ENCODE measurements at places on chromosomes 1 and 21.

DNA sequence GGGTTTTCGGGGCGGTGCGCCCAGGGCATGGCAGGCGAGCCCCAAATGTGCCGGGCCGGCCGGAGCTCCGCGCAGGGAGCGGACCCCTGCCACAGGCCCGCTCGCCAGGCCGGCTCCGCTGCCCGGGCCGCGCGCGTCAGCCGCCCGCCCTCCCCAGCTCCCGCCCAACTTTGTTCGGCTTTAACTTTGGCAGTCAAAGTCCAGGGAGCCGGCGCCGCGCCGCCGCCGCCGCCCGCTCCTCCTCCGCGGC lies 488 bp downstream of the SLC35D1 start:
- no peak for DNase-seq

- no peak for DNase-seq
These were observed 62.8 kb upstream of the KIF26B start for GRCh38 chr1:245091818-245092637.

- DNase-seq: peak; percentile 90
These were observed at the start of gene TMEM50A for GRCh38 chr1:25338188-25338981. TSS of gene TMEM50A (plus strand) at chr1:25338334. CDS start at chr1:25340487, 2,153 bp downstream.

- DNase-seq: no peak
These were observed 46.3 kb downstream of the SKI start for GRCh38 chr1:2274231-2274928.

DNA sequence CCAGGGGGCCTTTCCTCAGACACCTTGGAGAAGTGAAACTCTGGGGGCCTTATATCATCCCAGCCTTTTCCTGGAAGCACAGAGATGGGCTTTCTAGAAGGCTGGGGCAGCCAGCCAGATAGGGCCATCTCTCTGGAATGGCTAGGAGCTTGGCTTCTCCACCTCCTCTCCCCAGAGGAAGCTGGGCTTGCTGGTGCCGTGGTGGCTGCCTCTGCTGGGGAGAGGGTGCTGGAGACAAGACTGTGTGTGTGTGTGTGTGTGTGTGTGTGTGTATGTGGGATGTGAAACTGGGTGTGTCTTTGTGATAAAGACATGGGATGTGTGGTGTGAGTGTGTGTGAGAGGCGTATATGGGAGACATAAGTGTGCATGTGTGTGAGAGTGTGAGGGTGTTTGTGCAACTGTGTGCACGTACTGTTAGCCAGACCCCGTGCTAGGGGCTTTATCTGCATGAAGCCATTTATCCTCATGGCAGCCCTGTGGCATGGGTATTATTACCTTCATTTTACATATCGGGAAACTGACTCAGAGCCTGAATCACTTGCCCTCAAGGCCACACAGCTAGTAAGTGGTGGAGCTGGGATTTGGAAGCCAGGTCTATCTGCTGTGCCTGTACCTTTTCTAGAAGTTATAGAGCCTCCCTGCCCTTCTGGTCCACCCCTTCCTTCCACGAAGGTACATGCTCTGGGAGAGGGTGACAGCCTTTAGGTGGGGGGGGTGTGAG lies 44.2 kb downstream of the PTPRU start:
- DNase-seq: no peak

DNA sequence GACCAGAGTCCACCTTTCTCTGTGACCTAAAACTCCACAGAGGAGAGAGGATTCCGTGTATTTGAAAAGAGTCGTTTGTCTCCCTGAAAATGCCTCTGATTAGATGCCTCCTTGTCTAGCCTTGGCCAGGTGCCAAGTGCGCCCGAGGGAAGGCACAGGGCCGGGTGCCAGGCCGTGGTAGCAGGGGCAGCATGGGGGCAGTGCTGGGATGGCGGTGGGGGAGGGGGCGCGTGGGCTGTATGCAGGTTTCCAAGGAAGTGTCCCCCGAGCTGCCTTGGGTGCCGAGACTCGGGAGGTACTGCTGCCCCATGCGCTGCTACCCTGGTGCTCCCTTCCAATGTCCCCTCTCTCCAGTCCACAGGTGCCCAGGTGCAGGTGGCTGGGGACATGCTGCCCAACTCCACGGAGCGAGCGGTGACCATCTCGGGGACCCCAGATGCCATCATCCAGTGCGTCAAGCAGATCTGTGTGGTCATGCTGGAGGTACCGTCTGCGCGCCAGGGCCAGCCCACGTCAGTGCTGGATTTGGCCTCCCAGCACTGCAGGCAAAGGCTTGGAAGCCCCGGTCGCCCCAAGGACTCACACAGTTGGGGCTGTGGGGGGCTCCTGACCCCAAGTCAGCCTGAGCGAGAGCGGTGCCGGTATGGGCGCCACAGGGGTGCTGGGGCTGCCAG lies 70.9 kb upstream of the COL6A1 start:
- no peak for DNase-seq

- no peak for DNase-seq
These were observed 87.0 kb upstream of the BTG3 start for GRCh38 chr21:17699524-17700189.

DNA sequence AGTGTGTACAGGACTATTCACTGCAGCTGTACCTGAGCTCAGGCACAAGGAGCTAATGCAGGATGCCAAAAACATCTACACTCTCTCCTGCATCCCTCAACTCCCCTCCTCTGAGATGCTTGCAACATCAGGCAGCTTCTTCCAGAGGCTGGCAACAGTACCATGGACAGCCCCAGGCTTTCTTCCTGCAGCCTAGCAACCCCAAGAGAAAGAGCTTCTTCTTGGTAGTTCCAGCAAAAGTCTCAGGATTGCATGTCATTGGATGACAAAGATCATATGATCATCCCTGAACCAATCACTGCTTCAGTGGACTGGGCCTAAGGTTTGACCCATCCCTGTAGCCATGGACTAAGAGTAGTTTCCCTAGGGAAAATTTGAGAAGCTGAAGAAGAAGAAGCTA lies 46.7 kb downstream of the CAMK2N1 start:
- no peak for DNase-seq

- no peak for DNase-seq
These were observed 122.1 kb downstream of the EDEM3 start for GRCh38 chr1:184632415-184633175.

DNA sequence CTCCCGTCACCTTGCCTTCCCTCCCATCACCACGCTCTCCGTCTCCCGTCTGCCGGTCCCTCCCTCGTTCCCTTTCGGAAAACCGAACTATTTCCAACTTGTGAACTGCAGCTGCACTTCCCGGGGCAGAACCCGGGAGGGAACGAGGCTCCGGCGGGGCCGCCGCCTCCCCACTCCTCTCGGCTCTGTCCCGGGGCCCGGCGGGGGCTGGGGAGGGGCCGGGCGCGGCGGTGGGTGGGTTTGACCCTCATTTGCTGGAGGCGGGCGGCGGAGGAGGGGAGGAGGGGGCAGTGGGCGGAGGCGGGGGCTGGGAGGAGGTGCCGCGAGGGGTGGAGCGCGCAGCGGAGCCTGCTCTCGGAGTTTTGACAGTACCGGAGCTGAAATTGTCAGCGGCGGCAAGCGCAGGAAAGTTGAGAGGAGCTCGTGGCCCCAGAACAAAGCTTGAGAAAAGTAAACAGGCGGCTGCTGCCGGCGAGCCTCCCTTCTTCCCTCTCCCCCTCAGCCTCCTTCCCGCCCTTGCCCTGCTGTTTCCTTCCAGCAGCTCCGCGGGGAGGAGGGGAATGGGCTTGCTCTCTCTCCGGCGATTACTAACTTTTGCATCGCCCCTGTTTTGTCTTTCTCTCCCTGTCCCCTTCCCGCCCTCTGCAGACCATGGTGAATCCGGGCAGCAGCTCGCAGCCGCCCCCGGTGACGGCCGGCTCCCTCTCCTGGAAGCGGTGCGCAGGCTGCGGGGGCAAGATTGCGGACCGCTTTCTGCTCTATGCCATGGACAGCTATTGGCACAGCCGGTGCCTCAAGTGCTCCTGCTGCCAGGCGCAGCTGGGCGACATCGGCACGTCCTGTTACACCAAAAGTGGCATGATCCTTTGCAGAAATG lies 2.9 kb downstream of the LMO4 start:
- peak; percentile 82 for DNase-seq

DNA sequence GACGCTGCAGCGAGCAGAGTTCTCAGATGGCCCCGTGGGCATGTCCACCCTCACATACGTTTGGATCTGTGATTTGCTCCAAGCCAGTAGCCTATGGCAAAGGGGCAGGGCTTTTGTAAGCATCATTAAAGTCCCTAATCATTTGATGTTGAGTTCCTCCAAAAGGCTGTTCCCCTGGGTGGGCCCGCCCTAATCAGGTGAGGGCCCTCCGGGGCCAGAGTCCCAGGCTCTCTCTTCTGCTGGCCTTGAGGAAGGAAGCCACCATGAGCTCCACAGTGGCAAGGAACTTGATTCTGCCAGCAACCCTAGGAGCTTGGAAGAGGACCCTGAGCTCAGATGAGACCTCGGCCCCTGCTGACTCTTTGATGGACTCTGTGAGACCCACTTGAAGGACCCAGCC lies 25.4 kb upstream of the AJAP1 start:
- DNase-seq: no peak

DNA sequence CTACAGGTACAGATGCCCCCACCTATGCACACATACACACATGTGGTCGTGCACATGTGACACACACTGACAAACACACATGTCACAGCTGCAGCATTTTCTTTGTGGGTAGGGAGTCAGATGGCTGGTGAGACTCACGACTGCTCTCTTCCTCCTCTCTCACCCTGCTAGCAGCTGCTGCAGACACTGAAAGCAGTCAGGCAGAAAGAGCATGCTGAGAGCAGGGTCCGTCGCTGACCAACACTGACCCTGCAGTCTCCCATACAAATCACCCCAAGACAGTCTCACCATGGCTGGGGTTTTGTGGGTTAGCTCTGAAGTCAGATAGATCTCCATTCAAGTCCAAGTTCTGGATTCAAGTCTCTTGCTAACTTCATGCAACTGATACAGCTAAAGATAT lies 188.3 kb downstream of the ASTN1 start:
- DNase-seq: no peak

- DNase-seq: peak; percentile 26
These were observed 39.5 kb downstream of the XCL2 start for GRCh38 chr1:168504064-168504837.

DNA sequence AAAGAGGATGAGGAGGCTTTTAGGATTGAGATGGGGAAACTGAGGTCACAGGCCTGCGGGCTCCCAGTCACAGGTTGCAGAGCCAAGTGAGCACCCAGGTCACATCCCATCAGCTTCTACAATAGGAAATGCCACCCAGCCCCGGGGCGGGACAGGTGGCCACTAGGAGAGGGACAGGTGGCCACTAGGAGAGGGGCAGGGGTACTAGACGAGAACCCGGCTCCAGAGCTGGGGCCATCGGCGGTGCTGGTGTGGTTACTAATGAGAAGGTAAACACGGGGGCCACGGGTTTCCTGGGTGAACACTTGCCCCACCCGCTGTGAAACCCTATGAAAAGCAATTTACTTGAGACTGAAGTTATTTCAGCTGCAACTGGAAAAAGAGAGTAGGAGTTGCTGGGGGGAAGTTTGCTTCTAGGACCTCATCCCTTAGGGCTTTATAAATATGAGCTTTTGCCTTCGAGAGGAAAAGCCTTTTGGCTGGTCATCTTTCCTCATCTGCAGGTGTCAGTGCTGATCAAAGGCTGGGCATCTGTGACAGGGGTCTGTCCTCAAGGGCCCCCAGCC lies 52.5 kb downstream of the MRPL37 start:
- DNase-seq: no peak

Data from CD8-positive, alpha-beta T cell (primary cell).